Breast epithelium (tissue), 4 donors: ENCODE measurements at places on chromosomes 2 and 18.
A peak's percentile ranks its signal among the peaks of the same experiment; 100 is the strongest.

- DNase-seq, result no peak
Observed at GRCh38 chr2:190060626-190061025, 1.9 kb downstream of the MSTN start.

DNA sequence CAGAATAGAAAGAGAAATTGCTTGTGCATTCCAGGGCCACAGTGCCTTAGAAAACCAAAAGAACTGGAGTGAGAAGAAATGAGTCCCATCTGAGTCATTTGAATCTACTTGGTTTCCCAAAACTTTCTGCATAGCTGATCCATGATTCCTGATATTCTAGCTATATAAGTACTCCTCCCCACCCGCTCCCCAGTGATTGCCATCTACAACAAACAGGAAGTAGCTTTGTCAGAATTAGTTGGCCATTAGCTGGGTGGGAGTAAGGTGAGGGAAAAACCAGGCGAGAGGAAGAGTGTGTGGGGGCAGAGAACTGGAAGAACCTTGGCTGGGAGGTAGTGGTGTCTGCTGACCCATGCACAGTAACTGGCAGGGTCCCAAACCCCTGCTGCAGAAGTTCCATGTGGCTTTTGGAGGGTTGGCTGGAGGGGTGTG is 122.1 kb downstream of the ACAA2 start:
- no peak for DNase-seq

DNA sequence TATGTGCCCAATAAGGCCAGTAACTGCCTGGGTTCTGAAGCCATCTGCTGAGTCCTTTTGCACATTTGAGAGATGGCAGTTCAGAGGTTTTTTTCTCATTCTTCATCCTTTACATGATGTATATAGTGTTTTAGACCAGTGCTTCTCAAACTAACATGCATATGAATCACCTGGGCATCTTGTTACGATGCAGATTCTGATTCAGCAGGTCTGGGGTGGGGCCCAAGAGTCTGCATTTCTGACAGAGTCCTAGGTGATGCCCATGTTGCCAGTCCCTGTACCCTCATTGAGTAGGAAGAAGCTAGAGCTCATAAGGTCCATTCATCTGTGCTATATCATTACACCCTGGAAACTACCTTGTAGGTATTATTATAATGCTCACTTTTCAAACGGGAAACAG is 3.8 kb downstream of the SMYD5 start:
- no peak for DNase-seq

- DNase-seq, result no peak
Observed at GRCh38 chr2:17363846-17364245, 154.4 kb downstream of the RAD51AP2 start.

DNA sequence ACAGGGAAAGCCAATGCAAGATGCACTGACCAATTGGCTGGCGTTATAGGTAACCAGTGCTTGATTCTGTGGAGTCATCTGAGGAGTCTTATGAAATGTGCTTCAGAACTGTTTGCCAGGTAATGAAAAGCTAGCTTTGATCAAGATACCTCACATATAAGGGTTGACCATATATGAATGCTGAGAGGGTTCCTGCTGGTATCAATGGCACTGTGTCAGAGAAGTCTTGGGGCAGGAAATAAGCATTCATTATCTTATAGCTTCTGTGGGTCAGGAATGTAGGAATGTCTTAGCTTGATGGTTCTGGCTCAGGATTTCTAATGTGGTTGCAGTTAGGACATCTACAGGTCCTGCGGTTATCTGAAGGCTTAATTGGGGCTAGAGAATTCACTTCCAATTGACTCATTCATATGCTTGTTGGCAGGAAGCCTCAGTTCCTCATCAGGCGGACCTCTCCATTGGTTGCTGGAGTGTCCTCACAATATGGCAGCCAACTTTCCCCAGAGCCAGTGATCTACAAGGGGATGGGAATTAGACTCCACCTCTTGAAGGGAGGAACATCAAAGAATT is 22.1 kb upstream of the TCF7L1 start:
- DNase-seq, result no peak

DNA sequence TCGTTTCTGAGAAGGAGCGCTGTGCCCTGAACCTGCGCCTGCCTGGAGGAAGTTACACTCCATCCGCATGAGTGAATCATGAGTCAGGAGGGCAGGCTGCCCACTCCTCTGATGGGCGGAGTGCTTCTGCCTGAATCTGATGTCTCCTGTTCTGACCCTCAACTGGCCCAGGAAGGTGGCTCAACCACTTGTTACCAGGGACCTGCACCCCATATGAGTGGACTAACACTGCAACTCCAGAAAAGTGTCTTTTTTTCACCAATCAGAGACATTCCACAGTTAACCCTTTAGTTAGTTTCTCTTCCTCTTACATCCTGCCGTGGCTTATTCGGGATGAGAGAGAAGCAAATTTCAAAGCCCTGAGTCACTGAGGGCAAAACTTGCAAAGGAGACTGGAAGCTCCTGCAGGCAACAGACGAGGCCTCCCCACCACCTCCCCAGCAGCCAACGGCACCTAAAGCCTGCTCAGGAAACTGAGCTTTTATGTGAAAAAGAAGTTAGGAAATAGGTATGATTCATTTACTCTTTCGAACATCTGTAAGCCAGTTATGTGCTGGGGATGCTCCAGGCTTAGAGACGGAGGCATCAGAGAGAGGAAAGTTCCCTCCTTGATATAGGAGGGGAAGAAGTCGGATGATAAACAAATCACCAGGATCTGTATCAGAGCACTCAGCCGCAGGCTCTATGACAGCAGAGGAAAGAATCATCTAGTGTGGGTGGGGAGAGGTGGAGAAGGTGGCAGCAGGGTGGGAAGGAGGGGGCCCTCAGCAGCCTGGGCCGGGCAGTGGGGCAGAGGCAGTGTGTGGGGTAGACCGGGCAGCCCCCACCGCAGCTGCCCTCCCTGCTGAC is 30.9 kb downstream of the MBP start:
- DNase-seq, result no peak

DNA sequence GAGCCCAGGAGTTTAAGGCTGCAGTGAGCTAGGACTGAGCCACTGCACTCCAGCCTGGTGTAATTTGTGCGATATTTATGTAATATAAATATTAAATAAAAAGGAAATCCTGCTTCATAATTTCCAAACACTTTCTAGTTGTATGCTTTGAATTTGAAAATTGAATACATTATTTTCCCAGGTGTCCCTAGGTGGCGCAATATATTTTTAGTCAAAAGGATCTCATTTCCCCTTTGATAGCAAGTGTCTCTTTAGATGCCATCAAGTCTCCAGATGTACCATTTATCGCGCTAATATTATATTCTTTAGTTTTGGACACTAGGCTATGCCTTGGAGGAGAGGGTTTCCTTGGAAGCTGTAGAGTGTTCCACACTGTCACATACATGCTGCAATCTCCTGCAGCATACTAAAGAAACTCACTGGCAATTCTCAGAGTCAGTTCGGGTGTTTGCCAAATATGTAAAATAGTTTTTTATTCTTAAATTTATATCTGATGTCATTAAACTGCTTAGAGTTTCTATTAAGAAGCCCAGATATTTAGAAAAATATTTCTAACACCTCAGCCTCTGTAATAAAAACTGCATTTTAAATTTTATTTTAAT is 5.6 kb upstream of the WDR7 start:
- DNase-seq, result no peak

GRCh38 chr2:168207851-168208250 is 39.5 kb downstream of the STK39 start:
- DNase-seq, result no peak

- peak; percentile 91 for DNase-seq
Observed at GRCh38 chr2:227324995-227325838, at the start of gene MFF. Gene MFF (plus strand): TSS chr2:227325251. CDS start chr2:227330666, 5,415 bp downstream.

DNA sequence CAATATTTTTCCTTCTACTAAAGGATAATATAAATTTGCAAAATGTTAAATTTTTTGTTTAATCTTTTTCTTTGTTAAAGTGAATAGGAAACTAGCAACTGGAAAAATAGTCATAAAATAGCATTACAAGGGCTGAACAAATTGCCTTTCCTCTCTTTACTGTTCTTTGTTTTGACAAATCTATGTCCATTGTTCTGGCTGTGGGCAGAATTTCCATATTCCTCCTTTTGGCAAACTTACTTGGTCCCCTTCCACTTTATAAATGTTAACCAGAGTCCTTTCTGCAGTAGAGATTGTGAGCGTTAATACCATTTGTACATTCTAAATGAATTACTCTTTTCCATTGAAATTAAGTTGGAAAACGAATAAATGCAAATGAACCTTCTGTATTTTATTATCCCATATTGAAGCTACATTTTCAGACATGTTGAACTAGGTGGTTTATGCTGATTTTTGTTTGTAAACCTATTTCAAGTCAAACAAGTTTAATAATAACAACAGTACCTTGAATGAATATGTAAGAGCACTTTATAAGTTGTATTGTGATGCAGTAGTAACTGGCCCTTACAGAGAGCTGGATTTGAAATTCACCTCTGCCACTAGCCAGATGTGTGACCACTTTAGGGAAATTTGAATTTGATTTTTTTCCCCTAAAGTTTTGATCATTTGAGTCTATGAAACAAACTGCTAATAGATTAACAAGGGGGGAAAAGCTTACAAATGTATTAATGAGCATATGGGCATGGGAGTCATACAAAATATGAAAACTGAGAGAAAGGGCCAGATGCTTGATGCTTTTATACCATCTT is 3.3 kb downstream of the RNF125 start:
- no peak for DNase-seq

DNA sequence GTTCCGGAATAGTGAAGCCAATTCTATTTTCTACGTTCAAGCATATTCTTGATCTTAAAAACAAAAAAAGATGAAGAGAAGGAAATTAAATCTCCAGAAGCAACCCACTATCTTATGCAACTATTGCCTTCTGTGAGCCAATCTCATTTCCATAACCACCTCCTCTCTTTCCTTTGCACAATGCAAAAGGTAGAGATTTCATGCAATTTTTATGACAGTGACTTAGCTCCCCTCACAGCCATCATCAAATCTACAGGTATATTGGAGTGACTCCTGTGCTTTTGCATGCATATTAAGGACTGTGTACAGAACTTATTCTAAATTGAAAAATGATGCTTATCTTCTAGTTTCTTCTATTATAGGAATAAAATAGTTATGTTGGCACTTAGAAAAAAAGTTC is 191.8 kb downstream of the DCC start:
- no peak for DNase-seq

GRCh38 chr2:101658387-101658786 is 39.1 kb upstream of the MAP4K4 start:
- no peak for DNase-seq

- no peak for DNase-seq
Observed at GRCh38 chr2:30233271-30234009, 2.1 kb downstream of the LBH start.

DNA sequence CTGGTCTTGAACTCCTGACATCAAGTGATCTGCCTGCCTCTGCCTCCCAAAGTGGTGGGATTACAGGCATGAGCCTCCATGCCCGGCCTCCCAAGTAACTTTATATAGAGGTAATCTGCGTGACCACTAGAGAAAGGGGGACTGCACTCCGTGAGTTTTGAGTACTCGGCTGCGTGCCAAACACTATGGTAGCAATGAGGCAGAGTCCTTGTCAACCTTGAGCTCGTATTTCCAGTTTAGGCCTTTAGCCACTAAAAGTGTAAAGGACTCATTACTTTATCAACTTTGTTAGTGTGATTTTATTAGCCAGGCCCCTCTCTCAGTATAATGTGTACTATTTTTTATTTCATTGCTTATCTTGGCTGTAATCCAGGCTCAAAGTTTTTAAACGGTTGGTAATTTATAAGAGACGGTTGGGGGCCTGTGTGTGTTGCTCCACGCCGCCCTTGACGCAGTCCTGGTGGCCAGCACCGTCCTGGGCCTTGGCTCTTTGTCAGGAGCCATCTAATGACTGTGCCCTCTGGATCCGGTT is 56.2 kb downstream of the ZCCHC2 start:
- no peak for DNase-seq

GRCh38 chr2:27849558-27850205 is 40.5 kb downstream of the RBKS start:
- DNase-seq, result no peak

DNA sequence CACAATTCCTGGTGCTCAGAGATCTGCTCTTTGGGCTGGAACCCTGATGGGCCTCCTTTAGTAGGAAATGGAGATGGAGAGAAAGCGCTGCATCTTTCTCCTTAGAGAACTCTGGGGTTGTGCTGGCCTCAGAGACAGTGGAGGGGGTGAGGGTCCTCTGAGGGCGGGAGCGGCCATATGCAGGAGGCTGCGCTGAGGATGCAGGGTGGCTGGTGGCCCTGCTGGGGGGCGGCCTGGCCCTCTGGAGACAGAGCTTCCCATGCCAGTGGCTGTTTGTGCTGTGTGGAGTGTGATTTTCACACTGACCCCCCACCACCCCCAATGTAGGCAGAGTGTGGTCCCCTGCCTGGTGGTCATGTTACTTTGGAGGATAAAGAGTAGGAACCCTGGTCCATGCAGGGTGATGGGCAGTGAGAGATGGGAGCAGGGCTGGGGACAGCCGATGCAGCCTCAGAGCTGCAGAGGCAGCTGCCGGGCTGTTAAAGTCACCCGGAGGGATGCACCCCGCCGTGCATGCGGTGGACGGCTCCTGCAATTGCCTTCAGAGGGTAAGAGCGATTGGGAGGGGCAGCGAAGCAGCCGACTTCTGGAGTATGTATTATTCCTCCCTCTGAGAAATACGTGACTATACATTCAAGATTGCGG is 194.6 kb downstream of the FAM210A start:
- DNase-seq, result no peak

DNA sequence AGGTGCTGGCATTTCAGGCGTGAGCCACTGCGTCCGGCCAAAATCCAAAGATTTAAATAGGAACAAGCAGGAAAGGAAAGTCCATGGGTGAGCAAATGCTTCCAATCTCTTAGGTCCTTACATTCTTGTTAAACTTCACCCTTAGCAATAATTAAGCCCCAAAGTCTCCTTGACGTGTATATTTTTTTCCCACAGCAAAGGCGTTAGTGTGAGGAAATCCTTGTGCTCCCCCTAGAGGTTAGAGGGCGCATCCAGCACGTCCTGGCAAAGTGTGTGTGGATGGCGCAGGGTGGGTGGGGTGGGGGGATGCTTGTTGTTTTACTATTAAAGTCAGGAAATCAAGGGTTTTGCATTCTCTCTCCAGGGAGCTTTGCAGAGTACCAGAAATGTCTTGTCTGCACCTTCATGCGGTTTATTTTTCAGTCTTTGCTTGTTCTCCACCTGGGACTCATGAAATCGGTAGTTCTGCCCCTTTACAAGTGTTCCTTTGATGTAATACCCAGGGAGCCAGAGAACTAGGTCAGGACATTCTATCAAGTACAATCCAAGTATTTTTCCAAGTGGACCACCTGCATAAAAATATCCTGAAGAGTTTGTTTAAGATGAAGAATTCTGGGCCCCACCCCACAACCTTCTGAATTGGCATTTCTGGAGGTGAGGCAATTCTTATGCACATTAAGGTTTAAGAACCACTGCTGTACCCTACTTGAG is 22.2 kb upstream of the ITSN2 start:
- no peak for DNase-seq
